DND-41 (cell line): ENCODE measurements at places on chromosomes 7 and 10.

DNA sequence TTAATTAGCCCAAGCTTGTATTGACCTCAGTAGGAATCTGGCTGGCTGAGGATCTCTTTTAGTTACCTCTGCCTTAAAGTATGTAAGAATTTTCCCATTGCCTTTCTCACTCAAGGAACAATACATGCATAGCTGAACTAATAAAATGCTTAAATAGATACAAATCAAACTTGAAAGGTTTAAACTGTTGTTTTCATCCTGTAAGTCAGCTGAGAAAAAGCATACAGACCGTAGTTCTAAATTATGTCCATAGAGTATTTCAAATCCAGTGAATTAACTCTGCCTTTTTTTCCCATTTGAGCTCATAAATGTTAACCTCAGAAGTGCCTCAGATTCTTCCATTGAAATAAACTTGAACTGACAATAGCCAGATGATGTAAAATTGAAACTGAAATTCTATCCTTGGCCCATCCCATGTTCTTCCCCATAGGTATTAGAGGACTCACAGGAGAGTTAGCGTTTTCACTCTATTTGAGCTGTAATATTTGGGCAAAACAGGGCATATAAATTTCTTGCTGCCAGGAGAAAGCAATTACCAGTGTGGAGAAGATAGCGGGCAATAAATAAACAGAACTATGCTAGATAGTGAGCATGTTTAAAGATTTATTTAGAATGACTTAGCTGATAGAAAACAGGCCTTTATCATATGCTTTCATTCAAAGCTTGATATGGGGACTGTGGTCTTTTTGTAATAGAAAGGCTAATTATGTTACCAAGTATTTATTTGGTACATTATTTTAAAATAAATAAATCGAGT, 163.7 kb downstream of the WNT2 start:
- no peaks in the 10 kb centered on the region for H3K4me1 ChIP-seq
- H3K27ac ChIP-seq, result no peak overlapping the region
- DNase-seq, result no peak
- peaks cover 4% of the 10 kb centered on the region for H3K27me3 ChIP-seq
- H3K4me3 ChIP-seq, result no peak overlapping the region
- H3K36me3 ChIP-seq, result no peaks in the 10 kb centered on the region

GRCh38 chr10:61071580-61071979, 127.6 kb upstream of the RHOBTB1 start:
- no peak for DNase-seq
- no peak overlapping the region for H3K4me3 ChIP-seq
- H3K36me3 ChIP-seq, result no peaks in the 10 kb centered on the region
- H3K27me3 ChIP-seq, result no peaks in the 10 kb centered on the region

DNA sequence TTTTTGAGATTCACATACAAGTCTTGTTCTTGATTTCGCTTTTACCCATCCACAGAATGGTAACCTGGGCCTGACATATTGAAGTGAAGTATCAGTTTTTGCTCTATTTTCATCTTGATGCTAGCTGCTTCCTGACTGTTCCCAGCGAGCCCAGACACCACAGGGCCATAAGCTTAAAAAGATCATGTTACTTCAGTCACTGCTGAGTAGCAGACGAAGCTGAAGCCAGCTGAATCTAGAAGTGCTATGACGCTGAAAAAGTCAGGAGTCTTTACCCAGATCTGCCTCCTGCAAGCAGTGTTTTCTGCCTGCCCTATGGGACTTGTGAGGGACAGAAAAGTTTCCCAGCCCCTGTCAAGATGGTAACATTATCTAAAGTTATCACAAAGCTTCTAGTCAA, 2.7 kb upstream of the PRXL2A start:
- peaks cover 3% of the 10 kb centered on the region; the same call in 1 of the 2 replicates for H3K36me3 ChIP-seq
- peaks cover 23% of the 10 kb centered on the region for H3K4me1 ChIP-seq
- no peak overlapping the region for H3K4me3 ChIP-seq
- no peak overlapping the region for H3K27ac ChIP-seq

DNA sequence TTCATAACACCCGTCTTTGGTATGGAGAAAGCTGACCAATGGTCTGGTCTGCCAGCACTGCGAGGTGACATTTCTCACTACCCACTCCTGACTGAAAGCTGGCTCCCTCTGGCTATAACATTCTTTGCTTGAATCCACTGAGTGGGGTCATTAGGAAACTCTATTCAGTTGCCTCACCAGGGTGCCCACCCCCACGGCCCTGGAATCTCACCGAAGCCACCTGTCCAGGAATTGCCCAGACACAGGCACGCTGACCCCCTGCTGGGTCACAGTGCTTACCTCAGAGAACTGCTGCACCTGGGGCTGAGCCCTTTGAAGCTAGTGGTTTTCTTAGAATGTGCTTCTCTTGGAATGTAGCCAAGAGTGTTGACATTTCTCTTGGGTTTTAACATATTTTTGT, 28.6 kb downstream of the HECW1 start:
- peaks cover 11% of the 10 kb centered on the region for H3K27me3 ChIP-seq
- H3K4me3 ChIP-seq, result no peak overlapping the region
- H3K27ac ChIP-seq, result no peak overlapping the region
- H3K4me1 ChIP-seq, result no peaks in the 10 kb centered on the region
- no peaks in the 10 kb centered on the region for H3K36me3 ChIP-seq

DNA sequence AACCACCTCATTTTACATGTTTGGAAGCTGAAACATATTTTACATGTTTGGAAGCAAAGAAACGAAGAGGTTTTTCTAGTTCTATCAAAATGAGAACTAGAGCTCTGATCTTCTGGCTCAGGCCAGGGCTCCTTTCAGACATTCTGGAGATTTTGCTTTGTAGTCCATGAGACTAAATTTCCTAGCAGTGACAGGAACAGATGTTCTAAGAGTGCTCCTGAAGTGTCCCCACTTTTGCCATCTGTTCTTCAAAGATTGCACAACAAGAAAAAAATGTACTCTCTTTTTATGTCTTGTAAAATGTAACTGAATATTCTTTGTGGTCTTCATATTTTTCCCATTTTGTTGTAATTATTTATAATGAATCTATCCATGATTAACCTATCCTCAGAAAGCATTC, 196.4 kb upstream of the PCLO start:
- H3K27me3 ChIP-seq, result no peaks in the 10 kb centered on the region
- H3K36me3 ChIP-seq, result no peaks in the 10 kb centered on the region
- DNase-seq, result no peak
- no peak overlapping the region for H3K4me3 ChIP-seq
- H3K27ac ChIP-seq, result no peak overlapping the region
